Memory B cell (primary cell): ENCODE measurements at places on chromosomes 4 and X.

DNA sequence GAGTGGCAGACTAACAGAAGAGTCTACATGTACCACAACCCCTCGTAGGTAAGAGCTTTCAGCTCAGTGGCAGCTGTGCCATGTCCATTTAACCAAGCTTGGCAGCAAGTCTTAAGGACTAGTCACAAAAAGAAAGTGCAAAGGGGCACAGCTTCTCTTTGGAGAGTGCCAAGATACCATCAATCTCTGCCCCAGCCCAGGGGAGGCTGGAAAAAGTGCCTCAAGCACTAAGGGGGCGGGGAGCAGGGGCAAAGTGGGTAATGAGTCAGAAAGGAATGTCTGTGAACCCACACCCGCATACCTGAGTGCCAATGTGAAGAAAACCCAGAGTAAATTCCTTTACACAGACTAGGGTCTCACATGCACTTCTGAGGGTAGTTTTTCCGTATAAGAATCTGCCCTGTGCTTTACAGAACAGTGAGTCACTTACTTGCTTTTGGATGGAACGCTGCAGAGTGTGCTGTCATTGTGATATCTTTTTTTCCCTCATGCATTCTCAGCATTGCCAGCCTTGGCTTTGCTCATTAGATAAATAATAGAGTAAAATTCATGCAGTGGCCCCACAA, 219.8 kb downstream of the ZNF674 start:
- no peak overlapping the region for H3K4me3 ChIP-seq
- H3K36me3 ChIP-seq = no peaks in the 10 kb centered on the region
- no peak overlapping the region for H3K27ac ChIP-seq
- H3K4me1 ChIP-seq = no peaks in the 10 kb centered on the region

- H3K36me3 ChIP-seq = peaks cover 1% of the 10 kb centered on the region
- H3K4me1 ChIP-seq = peaks cover 24% of the 10 kb centered on the region
- peaks cover 25% of the 10 kb centered on the region for H3K27me3 ChIP-seq
- peak; percentile 12 for DNase-seq
- H3K4me3 ChIP-seq = peak overlapping the region; percentile 92
Measured at GRCh38 chr4:24471486-24472160, 112.7 kb downstream of the DHX15 start.

GRCh38 chrX:104749951-104750610, 184.1 kb downstream of the IL1RAPL2 start:
- H3K36me3 ChIP-seq = no peaks in the 10 kb centered on the region
- no peak overlapping the region for H3K27ac ChIP-seq
- H3K4me1 ChIP-seq = no peaks in the 10 kb centered on the region

DNA sequence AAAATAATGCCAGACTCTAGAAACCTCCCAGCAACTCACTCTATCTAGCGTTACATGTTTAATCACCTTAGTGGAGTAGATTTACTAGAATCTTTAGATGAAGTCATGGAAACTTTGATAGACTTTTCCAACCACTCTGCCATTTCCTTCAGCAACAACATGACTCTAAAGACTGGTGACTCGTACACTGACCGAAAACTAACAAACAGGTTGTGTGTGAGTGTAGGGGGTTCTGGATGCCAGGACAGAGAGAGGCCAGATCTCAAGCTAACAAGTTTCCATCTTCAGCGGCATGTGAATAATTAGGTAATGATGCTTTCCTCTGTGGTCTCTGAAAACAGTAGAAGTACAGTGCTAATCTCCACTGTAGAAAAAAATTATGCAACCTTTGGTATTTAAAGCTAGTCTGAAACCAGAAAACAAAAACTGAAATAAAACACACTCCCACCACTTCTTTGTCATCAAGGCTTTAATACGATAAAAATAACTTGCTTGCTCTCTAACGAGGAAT, 286.4 kb downstream of the PRDM5 start:
- no peak overlapping the region for H3K4me3 ChIP-seq
- no peak overlapping the region for H3K27ac ChIP-seq
- no peak for DNase-seq
- H3K27me3 ChIP-seq = no peaks in the 10 kb centered on the region
- no peaks in the 10 kb centered on the region for H3K4me1 ChIP-seq
- H3K36me3 ChIP-seq = no peaks in the 10 kb centered on the region

DNA sequence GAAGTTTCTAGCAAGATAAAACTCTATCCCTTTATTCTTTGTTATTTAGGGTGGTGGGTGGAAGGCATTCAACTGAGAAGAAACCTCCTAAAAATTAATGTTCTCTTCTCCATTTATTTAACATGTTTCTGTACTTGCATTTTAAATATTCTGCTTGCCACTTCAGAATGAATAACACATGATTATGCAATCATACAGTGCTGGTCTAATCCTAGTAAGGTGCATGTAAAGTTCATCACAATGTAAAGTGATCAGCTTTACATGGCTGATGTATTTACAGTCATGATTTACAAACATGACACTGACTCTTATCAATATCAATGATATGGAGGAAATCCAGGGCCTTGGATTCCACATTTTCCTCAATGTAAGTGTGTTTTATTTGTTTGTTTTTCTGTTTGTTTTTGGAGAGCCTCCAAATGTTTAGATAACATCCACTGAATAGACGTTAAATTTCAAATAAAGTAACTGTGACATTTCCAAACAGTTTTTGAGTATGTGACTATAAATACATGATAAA, 342.1 kb upstream of the CTSO start:
- no peaks in the 10 kb centered on the region for H3K36me3 ChIP-seq
- H3K27me3 ChIP-seq = no peaks in the 10 kb centered on the region
- no peak overlapping the region for H3K4me3 ChIP-seq
- no peak for DNase-seq
- no peak overlapping the region for H3K27ac ChIP-seq
- no peaks in the 10 kb centered on the region for H3K4me1 ChIP-seq

- H3K36me3 ChIP-seq = peaks cover 4% of the 10 kb centered on the region
- peak overlapping the region; percentile 93 for H3K27ac ChIP-seq
- no peaks in the 10 kb centered on the region for H3K27me3 ChIP-seq
- H3K4me1 ChIP-seq = peaks cover 29% of the 10 kb centered on the region
- H3K4me3 ChIP-seq = peak overlapping the region; percentile 94
Measured at GRCh38 chr4:39637586-39638353, 895 bp downstream of the SMIM14 start.

GRCh38 chr4:164056426-164057142, 562.1 kb downstream of the TMA16 start:
- no peaks in the 10 kb centered on the region for H3K4me1 ChIP-seq
- H3K36me3 ChIP-seq = no peaks in the 10 kb centered on the region
- no peak overlapping the region for H3K4me3 ChIP-seq
- peaks cover 1% of the 10 kb centered on the region for H3K27me3 ChIP-seq

- DNase-seq = no peak
- no peak overlapping the region for H3K27ac ChIP-seq
- no peaks in the 10 kb centered on the region for H3K27me3 ChIP-seq
- peaks cover 8% of the 10 kb centered on the region for H3K4me1 ChIP-seq
Measured at GRCh38 chrX:118423558-118423957, 72.1 kb upstream of the DOCK11 start.

- no peak for DNase-seq
- peak overlapping the region; percentile 86 for H3K27ac ChIP-seq
- peaks cover 5% of the 10 kb centered on the region for H3K36me3 ChIP-seq
Measured at GRCh38 chr4:85728464-85728863, 253.5 kb downstream of the ARHGAP24 start.

DNA sequence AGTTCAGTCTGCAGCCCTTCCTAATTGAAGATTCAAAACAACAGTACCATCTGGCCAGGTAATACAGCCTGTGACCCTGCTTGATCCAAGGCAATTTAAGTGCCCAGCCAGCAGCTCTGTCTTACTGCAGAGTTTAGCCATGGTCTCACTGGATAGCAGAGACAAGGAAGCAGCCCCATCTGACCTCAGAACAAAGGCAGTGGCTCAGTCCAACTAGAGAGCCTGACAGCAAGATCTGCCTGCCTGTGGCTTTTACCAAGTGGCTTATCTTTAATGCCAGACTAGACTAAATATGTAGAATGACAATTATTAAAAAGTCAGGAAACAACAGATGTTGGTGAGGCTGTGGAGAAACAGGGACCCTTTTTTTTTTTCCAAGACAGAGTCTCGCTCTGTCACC, 293.4 kb downstream of the DTHD1 start:
- H3K4me3 ChIP-seq = no peak overlapping the region
- DNase-seq = no peak
- H3K36me3 ChIP-seq = no peaks in the 10 kb centered on the region
- peaks cover 1% of the 10 kb centered on the region for H3K27me3 ChIP-seq
- no peak overlapping the region for H3K27ac ChIP-seq
- no peaks in the 10 kb centered on the region for H3K4me1 ChIP-seq

DNA sequence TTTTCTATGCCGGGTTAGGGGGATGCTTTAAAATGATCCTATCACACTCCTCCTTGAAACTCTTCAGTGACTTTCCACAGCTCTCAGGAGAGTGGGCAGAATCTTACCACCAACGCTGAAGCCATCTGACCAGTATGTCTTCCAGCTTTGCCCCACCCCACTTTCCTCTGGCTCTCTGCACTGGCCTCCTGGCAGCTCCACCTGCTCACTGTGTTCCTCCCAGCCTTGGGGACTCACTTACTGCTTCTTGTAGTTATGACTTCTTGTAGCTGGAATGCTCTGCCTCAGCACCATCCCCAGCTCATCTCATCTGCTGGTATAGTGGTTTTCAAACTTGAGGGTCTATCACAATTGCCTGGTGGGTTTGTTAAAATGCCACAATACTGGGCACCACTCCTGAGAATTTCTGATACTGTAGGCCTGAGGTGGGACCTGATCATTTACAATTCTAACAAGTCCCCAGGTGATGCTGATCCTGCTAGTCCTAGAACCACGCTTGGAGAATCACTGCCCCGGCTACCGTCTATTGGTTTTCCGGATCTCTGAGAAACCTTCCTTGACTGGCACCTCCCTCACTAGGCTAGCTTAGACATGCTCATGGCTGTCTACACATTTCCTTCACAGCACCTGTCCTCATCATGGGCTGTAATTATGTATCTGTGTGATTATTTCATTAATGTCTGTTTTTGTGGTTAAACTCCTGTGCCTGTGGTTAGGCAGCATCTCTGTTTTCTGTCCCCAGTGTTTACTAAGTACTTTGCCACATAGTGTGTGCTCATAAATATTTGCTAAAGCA, 152.2 kb downstream of the MGST2 start:
- H3K4me3 ChIP-seq = no peak overlapping the region
- peaks cover 16% of the 10 kb centered on the region for H3K27me3 ChIP-seq
- H3K27ac ChIP-seq = no peak overlapping the region
- DNase-seq = no peak

- H3K27ac ChIP-seq = no peak overlapping the region
- H3K4me1 ChIP-seq = no peaks in the 10 kb centered on the region
- DNase-seq = no peak
- no peaks in the 10 kb centered on the region for H3K36me3 ChIP-seq
- H3K27me3 ChIP-seq = peaks cover 3% of the 10 kb centered on the region
Measured at GRCh38 chr4:122512430-122512829, 55.9 kb upstream of the IL2 start.

DNA sequence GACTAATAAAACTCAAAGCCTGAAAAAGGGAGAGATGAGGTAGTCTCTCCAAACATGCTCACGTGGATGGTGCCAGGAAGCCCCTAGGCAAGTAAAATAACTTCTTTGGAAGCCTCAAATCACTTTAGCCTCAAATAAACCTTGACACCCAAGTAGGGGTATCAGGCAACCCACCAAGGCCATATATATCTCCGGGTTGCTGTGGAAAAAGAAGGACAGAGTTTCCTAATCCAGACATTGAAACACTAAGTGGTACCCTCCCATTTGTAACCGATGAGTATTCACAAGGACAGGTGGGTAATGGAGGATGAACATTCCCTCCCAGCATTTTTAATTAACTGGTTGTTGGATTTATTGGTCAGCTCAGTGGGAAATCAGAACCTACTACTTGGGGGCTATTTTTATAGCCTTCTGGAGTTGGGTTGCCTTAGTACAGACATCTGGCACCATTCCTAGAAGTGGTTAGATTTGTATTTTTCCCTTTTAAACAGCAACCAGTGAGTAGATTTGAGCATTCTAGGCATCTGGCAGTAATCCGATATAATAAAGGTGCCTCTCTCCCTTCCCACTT, 87.7 kb downstream of the GPC3 start:
- no peak overlapping the region for H3K27ac ChIP-seq
- H3K4me1 ChIP-seq = no peaks in the 10 kb centered on the region
- no peak for DNase-seq
- no peaks in the 10 kb centered on the region for H3K36me3 ChIP-seq
- no peak overlapping the region for H3K4me3 ChIP-seq
- H3K27me3 ChIP-seq = no peaks in the 10 kb centered on the region

- peaks cover 5% of the 10 kb centered on the region for H3K27me3 ChIP-seq
- H3K4me1 ChIP-seq = no peaks in the 10 kb centered on the region
- no peak overlapping the region for H3K27ac ChIP-seq
- no peak overlapping the region for H3K4me3 ChIP-seq
- no peak for DNase-seq
Measured at GRCh38 chr4:100540131-100540530, 22.3 kb upstream of the EMCN start.

DNA sequence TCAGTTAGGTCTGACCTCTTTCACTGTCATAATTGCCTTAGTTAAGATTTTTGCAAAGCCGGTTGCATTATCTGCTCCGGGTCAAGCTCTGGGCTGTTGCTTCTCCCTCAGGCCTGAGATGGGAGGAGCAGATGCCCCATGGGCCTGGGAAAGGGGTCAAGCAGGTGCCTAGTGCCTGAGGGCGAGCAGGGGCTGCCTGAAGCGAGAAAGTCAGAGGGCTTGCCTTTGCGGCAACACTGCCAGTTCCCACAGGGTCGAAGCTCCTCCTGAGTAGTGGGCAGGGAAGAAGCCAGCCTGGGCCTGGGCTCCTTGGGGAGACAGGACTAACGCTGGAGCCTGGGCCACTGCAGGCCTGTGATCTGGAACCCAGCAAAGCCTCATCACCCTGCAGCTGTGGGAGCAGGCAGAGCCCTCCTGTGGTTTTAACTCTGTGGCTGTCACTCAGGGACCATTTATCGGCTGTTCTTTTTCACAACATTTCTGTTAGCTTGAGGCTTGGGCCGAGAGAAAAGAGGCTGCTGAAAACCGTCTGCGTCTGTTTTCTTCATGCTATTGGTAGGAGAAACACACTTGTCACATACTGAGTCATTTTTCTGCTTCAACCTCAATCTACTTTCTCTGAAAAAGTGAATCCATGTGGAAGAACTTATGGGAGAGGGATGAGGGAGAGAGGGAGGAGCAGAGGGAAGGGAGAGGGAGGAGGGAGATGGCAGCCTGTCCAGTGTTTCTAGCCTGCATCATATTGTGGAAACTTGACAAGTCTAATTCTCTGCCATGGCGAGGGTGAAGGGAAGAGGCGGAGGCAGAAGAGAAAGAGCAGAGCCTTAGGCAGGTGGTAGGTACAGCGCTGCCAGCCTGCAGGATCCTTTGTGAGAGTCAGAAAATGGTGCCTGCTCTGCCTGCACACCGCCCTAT, 68.4 kb downstream of the RHOH start:
- no peak for DNase-seq
- H3K36me3 ChIP-seq = no peaks in the 10 kb centered on the region
- no peak overlapping the region for H3K27ac ChIP-seq
- no peaks in the 10 kb centered on the region for H3K27me3 ChIP-seq

- H3K4me3 ChIP-seq = no peak overlapping the region
- no peak overlapping the region for H3K27ac ChIP-seq
- H3K4me1 ChIP-seq = no peaks in the 10 kb centered on the region
- peaks cover 1% of the 10 kb centered on the region for H3K36me3 ChIP-seq
- H3K27me3 ChIP-seq = peaks cover 11% of the 10 kb centered on the region
Measured at GRCh38 chrX:54891573-54891972, 29.1 kb upstream of the TRO start.
